ENCODE measurements at places on chromosomes 3 and 15. TPM values are rescaled to one million over a fixed set of nuclear protein-coding genes. Genes with fewer than 3 reads are reported as not detected.

- H3K4me3 ChIP-seq = no peak overlapping the region
- H3K27me3 ChIP-seq = peaks cover 6% of the 10 kb centered on the region
- no peak overlapping the region for H3K27ac ChIP-seq
- H3K36me3 ChIP-seq = no peaks in the 10 kb centered on the region
- peaks cover 4% of the 10 kb centered on the region for H3K4me1 ChIP-seq
Measured at GRCh38 chr3:126201168-126201567, 20.8 kb upstream of the ALDH1L1 start.

The SNAP23 gene
- 78.2 TPM for total RNA-seq

- DNase-seq = no peak
- H3K4me3 ChIP-seq = no peak overlapping the region
- H3K27me3 ChIP-seq = peaks cover 15% of the 10 kb centered on the region
- H3K4me1 ChIP-seq = peaks cover 5% of the 10 kb centered on the region
- H3K27ac ChIP-seq = no peak overlapping the region
Measured at GRCh38 chr3:55647063-55647462, 160.0 kb upstream of the WNT5A start.

The ALS2CL gene
- total RNA-seq = 132 TPM

DNA sequence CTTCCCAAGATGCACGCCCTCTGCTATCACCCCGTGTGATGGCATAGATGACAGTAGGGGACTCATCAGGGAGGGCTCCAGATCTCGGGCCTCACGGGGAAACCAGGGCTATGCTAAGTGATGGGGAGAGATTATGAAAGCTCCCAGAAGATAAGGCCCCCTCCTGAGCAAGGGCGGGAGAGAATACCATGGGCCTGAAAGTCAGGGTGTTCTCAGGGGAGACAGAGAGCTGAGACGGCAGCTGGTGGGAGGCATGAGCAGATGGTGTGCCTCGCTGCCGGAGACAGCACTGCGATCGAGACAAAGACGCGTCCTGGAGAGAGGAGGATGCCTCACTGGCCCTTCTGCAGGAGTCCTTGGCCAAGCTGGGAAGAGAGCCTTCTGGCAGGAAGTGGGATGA is 106.5 kb upstream of the ADPGK start:
- H3K36me3 ChIP-seq = no peaks in the 10 kb centered on the region
- no peaks in the 10 kb centered on the region for H3K27me3 ChIP-seq
- H3K4me3 ChIP-seq = no peak overlapping the region
- DNase-seq = no peak
- no peaks in the 10 kb centered on the region for H3K4me1 ChIP-seq
- no peak overlapping the region for H3K27ac ChIP-seq

DNA sequence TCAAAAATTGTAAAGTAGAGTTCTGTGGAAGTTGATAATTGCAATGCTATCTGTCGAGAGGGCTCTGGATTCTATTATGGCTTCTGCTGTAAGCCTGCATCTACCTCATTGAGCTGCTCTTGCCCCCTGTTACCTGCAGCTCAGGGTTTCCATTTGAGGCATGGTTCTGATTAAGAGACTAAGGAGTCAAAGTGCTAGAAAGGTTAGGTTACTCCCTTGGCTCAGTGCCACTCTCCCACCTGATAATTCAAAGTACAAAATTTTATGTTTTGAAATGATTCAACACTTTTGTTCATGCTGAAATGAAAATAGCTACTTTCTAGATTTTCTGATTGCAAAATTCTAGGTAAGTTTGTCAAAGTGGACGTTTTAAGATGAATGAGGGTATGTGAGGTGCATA is 220.5 kb upstream of the SATB1 start:
- H3K4me1 ChIP-seq = no peaks in the 10 kb centered on the region
- no peaks in the 10 kb centered on the region for H3K36me3 ChIP-seq
- H3K27ac ChIP-seq = no peak overlapping the region
- no peaks in the 10 kb centered on the region for H3K27me3 ChIP-seq

The TMEM212 gene
- total RNA-seq = not detected

DNA sequence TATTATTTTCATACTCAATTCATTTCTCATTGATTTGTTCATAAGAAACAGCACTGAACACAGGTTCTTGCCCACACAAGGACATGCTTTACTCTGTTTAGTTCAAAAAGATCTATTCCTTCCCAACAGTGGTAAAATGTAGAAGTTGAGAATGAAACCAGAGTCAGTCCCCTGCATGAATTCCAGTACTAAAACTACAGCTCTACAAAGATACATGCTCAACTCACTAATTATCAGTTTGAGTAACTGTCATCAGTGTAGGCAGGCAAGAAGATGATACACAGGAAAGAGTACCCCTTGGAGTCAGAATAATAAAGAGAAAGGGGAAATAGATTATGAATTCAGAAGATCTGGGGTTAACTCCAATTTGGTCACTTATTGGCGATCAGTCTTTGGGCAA is 43.2 kb downstream of the NR2E3 start:
- DNase-seq = no peak
- no peaks in the 10 kb centered on the region for H3K4me1 ChIP-seq
- peaks cover 71% of the 10 kb centered on the region for H3K36me3 ChIP-seq
- no peaks in the 10 kb centered on the region for H3K27me3 ChIP-seq

GRCh38 chr3:39122813-39123212 is 15.3 kb downstream of the TTC21A start:
- H3K4me1 ChIP-seq = peaks cover 3% of the 10 kb centered on the region
- no peaks in the 10 kb centered on the region for H3K27me3 ChIP-seq
- no peak overlapping the region for H3K4me3 ChIP-seq
- no peak for DNase-seq
- no peak overlapping the region for H3K27ac ChIP-seq
- H3K36me3 ChIP-seq = peaks cover 13% of the 10 kb centered on the region

- no peak within 1 kb of the TSS for H3K27ac ChIP-seq
- peak within 1 kb of the TSS; percentile 28 for H3K4me3 ChIP-seq
Measured at GRCh38 chr3:122055215-122055614, at the start of gene CD86. CD86 (plus strand) TSS chr3:122055362; CDS start chr3:122055490, 128 bp downstream.

The CAV3 gene
- not detected for total RNA-seq

The CHRFAM7A gene
- 1.7 TPM for total RNA-seq

DNA sequence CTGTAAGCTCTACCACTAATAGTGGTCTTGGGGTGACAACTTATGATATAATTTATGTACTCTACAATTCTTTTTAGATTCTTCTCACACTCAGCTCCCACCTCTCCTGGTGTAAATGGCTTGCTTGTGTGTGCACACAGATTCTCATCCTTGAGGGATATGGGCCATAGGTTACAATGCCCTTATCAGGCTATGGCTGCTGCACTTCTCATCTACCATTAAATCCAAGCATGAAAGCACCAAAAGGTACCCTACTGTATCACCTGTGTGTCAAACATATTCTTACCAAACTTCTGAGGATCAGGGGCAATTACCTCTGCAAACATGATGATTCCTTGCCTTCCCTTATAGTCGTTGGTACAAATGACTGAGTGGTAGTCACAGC is 891.9 kb downstream of the SQOR start:
- H3K4me3 ChIP-seq = no peak overlapping the region
- H3K4me1 ChIP-seq = no peaks in the 10 kb centered on the region
- H3K27ac ChIP-seq = no peak overlapping the region
- no peaks in the 10 kb centered on the region for H3K27me3 ChIP-seq

The GRM7 gene
- not detected for total RNA-seq
